ENCODE measurements at places on chromosomes 7 and 10.

DNA sequence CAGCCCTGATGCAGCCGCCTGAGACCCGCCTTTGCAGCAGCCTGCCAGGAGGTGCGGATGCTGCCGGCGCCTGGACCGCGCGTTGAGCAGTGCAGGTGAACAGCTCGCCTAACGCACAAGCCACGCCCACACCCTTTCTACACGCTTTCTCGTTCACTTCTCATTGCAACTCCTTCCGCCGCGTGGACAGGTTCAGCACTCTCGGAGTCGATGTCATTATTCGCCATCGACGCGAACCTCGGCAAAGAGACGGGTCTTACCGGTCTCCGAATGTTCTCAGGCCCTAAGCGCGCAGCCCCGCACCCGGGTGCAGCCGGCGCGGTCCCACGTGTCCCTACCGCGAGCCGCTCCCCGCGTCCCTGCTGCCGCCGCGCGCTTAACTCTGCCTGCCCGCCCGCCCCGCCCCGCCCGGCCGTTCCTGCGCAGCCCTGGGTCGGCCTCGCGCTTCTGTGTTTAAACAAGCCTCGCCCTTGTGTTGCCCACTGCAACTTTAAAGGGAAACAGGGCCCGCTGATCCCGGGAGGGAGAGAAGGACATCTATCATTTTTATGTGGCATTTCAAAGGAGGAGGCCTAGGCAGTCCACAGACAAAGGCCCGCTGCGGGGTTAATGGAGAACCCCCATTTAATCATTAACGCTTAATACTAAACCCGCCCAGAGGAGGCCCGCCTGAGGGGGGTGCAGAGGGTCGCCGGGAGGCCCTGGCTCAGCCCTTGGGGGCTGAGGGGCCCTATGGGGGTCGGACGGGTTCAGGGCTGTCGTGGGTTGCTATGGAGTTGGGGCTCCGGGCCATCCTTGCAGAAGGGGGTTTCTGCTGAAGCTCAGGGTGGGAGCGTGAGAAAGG lies 128.5 kb downstream of the WDR11 start:
- no peak for DNase-seq

DNA sequence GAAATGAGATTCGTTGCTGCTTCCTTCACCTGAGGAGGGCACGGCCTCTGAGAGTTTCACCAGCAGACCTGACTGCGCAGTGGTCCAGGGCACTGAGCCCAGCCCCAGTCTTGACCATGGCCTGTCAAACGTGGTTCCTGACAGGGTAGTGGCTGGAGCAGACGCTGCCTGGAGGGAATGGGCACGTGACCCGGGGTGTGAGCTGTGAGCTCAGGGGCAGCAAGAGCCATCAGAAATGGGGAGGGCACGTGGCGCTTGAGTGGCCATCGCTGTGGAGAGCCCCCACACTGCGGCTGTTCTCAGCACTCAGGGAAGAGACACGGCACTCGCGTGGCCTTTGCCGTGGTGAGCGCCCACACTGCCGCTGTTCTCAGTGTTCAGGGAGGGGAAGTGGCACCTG lies 12.0 kb downstream of the FAM20C start:
- no peak for DNase-seq

- no peak for DNase-seq
Measured at GRCh38 chr10:81019029-81019890, 481.6 kb downstream of the SH2D4B start.

GRCh38 chr10:34537629-34538231 lies 277.4 kb downstream of the PARD3 start:
- no peak for DNase-seq

GRCh38 chr7:82375713-82376112 lies 67.9 kb downstream of the CACNA2D1 start:
- no peak for DNase-seq

DNA sequence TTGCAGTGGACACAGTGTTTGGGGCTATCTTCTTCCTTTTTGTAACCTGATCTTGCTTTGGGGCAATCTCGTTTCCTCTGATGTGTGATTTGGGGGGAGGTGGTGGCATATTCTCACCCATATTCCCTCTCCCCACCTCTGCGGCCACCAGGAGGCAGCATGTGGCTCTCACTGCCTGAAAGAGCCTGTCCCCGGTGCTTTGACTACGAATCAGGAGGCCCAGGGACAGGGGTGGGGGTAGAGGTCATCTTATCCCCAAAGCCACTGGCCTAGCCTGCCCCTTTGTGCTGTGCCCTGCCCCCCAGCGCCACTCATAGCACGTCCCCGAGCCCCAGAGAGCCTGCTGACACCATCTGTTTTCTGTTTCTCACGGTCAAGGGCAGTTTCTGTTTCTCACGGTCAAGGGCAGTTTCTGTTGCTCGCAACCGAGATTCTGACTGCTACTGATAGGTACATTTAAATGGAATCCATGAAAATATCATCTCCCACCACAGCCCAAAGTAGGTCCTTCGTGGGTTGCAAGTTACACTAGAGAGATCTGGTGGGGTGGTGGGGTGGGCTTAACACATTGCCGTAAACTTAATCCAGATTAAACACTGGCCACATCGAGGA lies 28.2 kb downstream of the PHYH start:
- peak; percentile 22 for DNase-seq

GRCh38 chr7:38310591-38311101 lies 37.2 kb upstream of the TARP start:
- no peak for DNase-seq

DNA sequence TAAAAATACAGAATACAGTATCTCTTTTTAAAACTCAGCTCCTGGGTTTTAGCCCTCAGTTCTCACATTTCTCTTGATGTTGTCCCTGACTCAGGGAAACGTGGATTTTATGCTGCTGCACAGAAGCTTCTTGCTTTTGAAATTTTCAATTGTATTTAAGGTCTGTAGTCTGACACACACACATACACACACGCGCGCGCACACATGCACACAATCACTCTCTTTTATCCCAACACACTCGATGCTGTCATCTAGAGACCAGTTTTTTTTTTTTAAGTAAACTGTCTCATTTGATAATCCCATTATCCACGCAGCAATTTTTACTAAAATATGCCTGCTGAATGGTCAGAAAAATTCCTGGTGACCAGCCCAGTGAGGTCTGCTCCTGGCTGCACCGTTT lies 108.6 kb downstream of the KMT2E start:
- DNase-seq: no peak

GRCh38 chr7:88919478-88920131 lies 124.1 kb upstream of the TEX47 start:
- DNase-seq: no peak
